ENCODE measurements at places on chromosomes 3 and 15. TPM values are rescaled to one million over a fixed set of nuclear protein-coding genes. Genes with fewer than 3 reads are reported as not detected.

GRCh38 chr15:101495334-101496197, 6.1 kb upstream of the PCSK6 start:
- DNase-seq = no peak

DNA sequence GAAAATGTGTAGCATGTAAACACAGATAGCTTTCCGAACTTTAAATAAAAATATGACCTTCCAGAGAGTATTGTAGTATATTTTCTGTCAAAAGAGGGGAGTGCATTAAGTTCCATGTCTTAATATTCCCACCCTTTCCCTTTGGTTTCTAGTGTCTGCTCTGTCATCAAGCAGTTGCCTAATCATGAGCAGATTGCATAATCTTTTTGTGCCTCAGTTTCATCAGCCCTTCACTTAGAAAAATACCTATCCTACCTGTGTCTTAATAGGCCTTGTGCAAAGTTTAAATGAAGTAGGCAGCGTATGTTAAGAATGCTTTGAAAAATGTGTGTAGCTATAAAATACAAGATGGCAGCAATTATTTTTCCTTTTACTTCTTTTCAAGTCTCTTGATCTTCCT, 52.8 kb downstream of the CALML4 start:
- DNase-seq = no peak

DNA sequence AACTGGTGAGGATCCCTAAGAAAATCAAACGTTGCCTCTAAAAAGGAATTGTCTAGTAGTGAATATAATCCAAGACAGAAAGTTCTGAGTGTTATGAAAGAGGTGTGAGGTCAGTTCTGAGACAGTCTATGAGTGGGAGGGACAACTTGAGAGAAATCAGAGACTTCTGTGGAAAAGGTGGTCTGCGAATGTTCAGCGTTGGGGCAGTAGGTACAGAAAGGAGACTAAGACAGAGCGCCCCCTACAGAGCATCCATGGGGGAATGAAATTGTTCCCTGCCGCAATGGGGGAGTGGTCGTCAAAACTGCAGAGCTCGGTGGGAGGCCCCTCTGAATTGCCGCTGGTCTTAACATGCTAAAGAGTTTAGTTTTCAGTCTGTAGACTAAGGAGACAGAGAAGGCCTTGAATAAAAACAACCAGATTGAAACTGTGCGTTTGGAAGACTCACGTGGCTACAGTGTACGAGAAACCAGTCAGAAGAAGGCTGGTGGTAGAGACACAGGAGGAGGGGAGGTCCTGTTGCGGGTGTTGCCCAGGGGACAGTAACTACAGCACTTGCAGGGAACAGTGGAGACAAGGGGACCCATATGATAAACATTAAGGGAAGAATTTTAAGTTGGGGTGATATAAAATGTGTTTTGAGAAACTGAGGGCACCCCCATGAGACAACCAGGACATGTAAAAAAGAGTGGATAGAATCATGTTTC, 6.9 kb downstream of the TNIK start:
- peak; percentile 78 for DNase-seq

Gene PAK6
- 8.7 TPM for total RNA-seq

Gene AADAC
- total RNA-seq = 0.32 TPM
